ENCODE measurements at places on chromosomes 5 and 9.

DNA sequence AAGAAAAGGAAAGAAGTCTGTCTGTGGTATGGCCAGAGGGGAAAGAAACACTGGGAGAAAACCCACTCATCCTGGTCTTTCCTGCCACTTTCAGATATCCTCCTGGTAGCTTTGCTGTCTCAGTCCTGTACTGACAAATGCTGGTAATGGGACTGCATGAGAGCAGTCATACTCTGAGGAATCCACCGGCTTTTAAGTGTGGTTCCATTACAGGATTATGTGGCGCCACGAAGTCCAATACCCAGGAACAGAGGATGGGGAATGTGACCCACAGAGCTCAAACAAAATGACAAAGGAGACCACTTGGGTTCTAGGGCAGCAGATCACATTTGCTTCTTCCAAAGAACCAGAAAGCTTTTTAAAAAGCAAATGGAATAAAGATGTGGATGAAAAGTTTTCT is 26.3 kb upstream of the FBP1 start:
- DNase-seq: no peak

- DNase-seq: no peak
Measured at GRCh38 chr9:101738566-101739183, at the start of gene GRIN3A. GRIN3A (minus strand) TSS chr9:101738647; CDS start chr9:101737979, 668 bp downstream.

GRCh38 chr5:132067451-132067850 is 6.1 kb upstream of the CSF2 start:
- DNase-seq: no peak

GRCh38 chr5:37575541-37576489 is 196.7 kb downstream of the WDR70 start:
- no peak for DNase-seq

DNA sequence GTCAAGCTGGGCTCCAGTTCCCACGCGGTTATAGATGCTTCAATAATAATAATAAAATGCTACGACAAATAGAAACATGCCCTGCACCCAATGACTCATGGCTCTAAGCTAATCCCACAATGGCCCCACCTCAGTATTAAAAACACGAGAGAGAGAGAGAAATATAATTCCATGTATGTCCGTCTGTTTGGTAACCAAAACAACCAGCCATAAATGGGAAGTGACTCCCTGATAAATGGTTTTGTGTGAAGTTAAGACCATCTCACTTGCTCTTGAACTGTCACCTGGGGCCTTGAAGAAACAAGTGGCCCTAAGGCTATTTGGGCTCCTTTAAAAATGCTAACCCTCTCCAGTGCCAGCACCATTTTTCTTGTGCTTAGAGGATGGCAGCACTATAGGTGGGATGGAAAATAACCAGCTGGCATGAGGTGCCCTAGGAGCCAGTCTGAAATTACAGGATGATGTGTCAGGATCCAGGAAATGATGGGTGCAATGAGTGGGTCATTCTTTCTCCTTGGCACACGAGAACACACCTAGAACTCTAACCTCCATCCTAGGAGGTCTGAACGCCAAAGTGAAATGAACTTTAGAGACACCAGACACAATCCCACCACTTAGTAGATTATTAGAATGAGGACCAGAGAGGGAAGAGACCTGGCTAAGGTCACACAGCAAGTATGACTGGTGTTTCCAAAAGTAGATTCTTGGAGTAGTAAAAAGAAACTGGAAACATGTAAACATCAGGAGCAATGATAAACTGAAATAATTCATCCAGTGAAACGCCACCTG is 35.7 kb upstream of the ADRB2 start:
- DNase-seq: no peak

DNA sequence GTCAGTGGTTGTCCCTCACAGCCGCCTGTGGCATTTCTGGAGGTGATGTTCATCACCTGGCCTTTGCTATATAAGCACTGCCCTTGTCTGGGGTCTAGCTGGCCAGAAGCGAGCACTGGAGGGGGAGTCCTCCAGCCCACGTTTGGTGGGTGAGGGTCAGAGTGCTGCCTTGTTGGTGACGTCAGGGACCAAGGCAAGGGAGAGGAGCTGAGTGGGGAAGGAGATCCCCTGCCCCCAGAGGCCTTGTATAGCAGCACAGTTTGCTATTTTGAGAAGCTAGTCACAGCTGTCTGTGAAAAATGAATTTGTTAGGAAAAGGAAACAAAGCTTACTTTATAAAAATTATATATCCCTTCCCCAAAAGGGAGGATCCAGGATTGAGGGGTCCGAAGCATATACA is 49.8 kb downstream of the SYK start:
- DNase-seq: no peak

DNA sequence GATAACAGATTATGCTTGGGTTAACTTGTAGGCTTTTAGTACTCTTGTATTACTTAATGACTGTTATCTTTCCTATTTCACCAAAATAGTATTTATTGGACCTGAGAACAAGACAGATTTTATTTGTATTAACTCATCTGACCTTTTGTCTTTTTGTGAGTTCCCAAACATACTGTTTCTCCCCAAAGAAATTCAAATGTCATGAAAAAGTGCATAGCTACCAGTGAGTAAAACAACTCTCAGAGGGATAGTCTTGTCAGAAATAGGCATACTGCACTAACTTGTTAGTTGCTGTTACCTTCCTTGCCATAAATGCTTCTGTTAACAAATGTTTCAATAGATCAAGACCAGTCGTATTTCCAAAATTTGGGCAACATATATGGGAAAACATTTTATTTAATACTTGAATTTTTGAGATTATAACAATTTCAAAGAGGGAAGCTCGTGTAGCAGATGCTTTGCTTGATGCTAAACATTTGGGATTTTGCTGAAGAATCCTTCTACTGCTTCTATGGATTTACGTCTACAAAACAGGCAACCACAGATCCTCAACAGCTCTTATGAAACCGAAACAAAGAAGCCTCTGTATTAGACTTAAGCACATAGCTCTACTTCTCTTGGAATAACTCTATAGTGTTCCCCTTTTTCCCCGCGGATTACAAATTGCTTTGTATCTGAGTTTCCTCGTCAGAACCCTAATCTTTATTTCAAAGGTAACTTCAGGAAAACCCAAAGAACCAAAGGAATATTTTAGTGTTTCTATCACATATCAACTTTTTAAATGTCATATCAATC is 248.8 kb downstream of the MCTP1 start:
- DNase-seq: no peak

- no peak for DNase-seq
Measured at GRCh38 chr9:37209431-37210386, 89.3 kb downstream of the ZCCHC7 start.

DNA sequence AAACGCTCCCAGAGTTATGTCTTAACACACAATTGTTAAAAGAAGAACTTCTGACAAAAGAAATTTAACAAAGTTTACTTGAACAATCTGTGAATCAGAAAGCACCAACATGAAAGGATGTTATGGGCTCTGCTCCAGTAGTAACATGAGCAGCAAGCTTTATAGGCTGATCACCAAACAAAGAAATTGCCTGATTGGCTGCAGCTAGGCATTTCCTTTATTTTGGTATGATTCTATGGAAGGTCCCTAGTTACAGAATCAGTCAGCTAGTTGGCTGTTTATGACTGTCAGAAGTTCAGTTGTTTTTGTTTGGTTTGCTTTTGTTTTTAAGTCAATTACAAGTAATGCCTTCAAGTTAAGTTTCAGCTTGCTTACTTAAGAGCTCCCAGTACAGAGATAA is 102.4 kb upstream of the SMC2 start:
- no peak for DNase-seq

DNA sequence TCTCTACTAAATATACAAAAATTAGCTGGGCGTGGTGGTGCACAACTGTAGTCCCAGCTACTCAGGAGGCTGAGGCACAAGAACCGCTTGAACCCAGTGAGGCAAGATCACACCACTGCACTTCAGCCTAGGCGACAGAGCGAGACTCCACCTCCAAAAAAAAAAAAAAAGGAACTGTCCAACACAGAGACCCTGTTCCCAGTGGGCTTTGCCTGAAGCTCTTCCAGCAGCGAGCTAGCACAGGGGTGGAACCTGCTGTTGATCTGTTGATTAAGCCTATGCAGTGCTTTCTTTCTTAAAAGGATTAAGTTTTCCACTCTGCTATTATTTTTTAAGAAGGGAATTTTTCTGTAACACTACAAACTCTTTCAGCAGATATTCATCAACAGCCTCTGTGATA is 171.0 kb upstream of the TUT7 start:
- no peak for DNase-seq

DNA sequence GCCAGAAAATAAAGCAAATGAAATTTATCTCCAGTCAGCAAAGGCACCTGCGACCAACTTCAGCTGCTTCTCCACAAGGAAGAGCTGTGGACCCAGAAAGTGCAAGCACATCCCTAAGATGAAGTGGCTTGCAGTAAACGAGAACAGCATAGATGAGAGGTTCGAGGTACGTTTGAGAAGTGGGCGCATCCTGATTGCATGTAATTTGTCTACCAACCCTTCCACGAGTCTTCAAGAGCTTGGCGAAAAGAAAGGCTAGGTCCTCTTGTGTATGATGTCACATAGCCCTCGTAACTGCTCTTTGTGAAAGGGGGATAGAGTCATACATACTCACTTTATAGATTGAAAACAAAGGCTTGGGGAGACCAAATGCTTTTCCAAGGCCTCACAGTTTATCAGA is 6.0 kb upstream of the LCP2 start:
- DNase-seq: no peak

- no peak for DNase-seq
Measured at GRCh38 chr9:114207034-114207810, 51.9 kb downstream of the COL27A1 start.

GRCh38 chr9:124260769-124261603 is 3.2 kb downstream of the NEK6 start:
- no peak for DNase-seq

GRCh38 chr5:127887282-127887681 is 184.1 kb downstream of the CCDC192 start:
- DNase-seq: no peak

GRCh38 chr5:143576711-143577484 is 173.4 kb upstream of the NR3C1 start:
- DNase-seq: no peak
